Kidney tubule cell (primary cell): ENCODE measurements at places on chromosomes 2 and 18.
A peak's percentile ranks its signal among the peaks of the same experiment; 100 is the strongest.

DNA sequence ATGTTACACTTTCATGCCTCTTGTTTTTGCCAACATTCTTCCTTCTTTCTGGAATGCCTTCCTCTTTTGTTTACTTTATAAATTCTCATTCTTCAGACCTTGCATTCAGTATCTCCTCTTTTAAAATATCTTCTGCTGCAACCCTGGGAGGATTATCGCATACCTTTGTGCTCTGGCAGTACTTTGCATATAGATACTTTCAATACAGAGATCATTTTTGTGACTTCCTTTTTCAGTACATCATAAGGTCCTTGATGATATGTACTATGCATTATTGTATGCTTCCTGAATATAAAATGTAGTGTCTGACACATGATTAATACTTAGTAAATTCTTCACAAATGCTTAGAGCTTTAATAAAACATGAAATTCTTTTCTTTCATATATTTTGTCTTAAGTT, 538.7 kb downstream of the TRIB2 start:
- DNase-seq, result no peak

- DNase-seq, result no peak
Measured at GRCh38 chr2:181694271-181694670, 14.0 kb upstream of the NEUROD1 start.

DNA sequence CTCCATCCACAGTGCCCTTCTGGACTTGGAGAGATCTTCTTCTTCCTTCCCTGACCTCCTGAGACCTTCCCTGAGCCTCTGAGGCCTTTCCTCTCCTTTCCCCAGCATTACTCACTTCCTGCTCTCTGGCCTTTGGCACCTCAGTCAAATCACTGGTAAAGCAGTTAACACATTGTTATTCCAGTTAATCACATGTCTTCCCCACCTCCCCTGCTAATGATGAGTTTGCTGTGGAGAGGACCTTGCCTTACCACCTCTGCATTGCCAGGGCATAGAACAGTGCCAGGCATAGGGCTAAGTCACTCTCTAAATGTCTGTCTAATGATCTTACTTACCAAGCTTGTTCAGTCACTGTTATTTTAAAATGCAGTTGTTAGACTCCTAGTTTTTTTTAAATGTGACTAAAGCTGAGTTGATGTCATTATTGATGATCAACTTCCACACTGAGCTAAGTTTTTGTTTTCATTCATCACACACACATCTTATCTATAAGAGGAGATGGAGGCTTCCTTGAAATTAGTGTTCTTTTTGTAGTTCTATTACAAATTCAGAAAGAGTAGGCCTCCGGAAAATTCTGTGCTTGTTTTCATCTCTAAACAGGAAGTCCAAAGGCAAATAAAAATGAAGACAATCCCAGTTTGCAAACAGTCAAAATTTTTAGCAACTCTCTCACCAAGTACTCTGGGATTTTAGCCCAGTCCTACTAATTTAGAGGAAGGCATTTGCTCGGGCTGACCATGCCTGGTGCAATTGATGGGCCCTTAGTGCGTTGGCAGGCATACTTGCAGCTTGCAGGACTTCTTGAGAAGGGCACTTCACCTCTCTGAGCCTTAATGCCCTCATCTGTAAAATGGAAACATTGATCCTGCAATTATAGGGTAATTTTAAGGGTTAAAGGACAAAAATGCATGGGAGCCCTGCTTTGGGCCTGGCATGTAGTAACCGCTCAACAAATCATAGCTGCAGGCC, 113.7 kb upstream of the SPRED2 start:
- peak; percentile 89 for DNase-seq

DNA sequence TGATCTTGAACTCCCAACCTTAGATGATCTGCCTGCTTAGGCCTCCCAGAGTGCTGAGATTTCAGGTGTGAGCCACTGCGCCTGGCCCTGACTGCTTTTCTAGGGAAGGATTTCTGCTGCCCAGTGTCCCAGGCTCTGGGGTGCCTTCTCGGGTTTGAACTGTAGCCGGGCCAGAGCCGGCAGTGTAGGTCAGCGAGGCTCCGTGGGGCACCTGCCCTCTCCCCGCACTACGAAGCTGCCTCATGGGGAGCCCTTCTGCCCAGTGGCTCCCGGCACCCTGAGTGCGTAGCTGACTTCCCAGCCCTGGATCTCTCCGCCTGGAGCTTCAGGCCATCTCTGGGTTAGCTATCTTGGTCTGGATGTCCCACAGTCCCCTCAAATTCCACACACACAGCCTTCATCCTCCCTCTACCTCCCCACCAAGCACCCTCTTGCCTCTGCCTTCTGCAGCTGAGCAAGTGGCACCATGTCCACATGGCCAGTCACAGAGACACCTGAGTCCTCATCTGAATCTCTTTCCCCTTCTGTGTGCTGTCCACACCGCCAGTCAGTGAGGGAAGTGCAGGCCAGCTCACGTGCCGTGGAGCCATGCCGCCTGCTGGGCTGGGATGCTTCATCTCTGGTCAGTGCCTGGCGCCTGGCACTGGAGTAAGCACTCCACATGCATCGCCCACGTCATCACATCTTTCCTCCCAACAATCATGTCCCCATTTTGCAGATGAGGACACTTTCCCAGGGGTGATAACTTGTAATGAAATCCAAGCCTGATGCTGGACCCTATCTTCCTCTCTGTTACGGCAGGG, 69.2 kb downstream of the EDAR start:
- DNase-seq, result no peak

GRCh38 chr2:58645017-58645416, 403.9 kb upstream of the FANCL start:
- peak; percentile 56 for DNase-seq

DNA sequence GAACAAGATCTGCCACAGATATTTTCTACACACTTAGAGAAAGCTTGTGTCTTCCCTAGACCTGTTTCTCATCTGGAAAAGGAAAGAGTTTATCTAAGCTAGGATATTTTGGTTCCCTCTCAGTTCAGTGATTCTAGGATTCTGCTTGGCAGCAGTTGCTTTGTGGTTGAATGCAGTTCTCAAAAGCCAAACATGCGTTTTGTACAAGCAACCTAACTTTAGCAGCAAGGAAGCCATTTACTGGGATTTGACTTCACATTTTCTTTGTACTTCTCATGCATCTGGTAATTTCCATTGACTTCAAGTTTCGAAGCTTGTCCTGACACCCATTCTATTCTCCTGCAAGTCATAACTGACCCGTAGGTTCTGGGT, 33.3 kb downstream of the VSNL1 start:
- no peak for DNase-seq

GRCh38 chr18:74453642-74454198, 3.4 kb downstream of the DIPK1C start:
- DNase-seq, result no peak

DNA sequence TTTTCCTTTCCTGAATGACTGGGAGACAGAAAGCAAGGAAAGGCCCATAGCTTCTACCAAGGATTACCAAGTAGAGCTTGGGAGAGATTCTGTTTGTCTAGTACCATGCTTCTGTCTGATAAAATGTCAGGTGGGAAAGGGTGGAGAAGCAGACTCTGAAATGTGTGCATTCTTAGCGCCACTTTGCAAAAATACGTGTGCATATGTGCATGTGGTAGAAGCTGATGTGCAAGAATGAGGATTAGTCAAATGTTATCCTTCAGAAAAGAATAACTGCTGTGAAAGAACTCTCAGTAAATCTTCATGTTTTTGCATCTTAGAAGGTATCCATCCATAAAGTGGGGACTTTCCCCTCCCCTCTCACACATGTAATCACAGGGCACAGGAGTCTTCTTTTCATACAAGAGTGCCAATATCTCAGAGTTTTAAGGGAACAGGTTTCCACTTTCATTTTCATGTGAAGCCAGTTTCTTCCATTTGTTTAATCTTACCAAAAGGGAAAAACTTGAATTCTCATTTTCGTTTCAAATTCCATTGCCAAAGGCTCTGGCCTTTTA, 15.4 kb upstream of the DGKD start:
- DNase-seq, result no peak

DNA sequence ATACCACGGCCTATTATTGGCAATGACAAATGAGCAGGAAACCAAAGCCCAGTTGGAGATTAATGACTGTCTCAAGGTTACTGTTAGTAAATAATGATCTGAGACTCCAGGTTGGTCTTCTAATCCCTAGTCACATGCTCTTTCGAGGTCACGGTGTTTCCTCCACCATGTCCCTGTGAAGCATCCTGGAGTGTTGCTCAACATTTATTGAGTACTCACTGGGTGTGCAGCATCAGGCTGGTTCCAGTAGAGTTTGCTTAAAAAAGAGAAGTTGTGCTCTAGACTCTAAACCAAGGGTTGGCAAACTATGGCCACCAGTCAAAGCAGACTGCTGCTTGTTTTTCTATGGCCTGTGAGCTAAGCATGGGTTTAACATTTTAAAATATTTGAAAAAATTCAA, 263.8 kb upstream of the ATP5MC3 start:
- no peak for DNase-seq

DNA sequence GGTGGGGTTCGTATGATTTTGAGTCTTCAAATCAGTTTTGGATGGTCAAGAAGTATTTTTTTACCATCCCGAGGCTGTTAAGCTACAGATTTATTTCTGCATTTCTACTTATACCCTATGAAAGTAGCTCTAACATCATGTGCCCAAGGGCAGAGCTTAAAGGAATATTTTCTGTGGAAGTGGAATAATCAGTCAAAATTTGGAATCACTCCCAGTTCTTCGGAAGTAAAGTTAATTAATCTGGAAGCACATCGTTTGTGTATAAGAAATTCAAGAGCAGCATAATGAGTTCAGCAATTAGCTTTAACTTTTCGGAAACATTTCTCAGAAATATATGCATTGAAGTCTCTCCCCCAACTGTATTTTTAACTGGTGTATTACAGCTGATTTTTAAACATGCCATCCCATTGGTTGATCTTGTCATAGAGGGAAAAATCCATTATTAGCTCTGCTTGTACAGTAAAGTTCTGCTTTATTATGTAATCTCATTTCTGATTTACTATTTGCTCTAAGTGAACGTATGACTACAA, 510.1 kb downstream of the DCC start:
- DNase-seq, result no peak

DNA sequence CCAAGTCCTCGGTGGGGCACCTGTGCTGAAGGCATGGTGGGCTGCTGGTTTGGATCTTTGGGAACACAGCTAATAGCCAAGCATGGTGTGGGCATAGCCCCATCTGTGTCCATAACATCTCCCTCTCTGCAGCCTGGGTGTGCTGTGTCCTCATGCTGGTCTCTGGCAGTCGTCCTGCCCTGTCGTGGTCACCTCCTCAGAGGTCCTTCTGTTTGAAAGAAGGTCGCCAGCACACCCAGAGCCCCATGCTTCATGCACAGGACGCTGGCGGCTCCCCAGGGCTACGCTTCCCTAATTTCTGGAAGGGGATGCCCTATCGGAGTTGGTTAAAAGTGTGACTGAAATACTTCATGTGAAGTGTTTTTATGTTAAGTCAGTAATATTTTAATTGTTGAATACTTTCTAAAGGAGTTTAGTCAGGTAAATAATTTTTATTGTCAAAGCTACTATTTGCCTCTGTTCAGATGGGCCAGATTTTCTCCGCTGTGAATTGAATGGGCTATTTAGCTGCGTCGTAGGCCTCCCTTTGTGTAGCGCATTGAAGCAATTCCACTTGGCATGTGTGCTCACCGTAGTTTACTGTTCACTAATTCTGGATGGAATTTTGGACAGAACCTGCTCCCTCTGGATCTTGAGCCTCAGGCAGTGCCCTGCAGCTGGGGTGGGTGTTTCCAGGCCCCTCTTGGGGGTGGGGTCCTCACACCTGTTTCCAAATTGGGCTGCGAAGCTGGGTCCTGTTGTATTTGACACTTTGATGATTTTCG, 81.9 kb downstream of the WDSUB1 start:
- DNase-seq, result no peak

- peak; percentile 61 for DNase-seq
Measured at GRCh38 chr2:25845843-25846505, 32.3 kb downstream of the ASXL2 start.
